Stimulated activated CD8-positive, alpha-beta memory T cell treated with anti-CD3 and anti-CD28 coated beads, Interleukin-4, amount 100 ng/mL, for 48 hours (primary cell): ENCODE measurements at places on chromosomes 3 and 15.

GRCh38 chr3:10259036-10259435 lies 10.8 kb downstream of the TATDN2 start:
- DNase-seq, result no peak

DNA sequence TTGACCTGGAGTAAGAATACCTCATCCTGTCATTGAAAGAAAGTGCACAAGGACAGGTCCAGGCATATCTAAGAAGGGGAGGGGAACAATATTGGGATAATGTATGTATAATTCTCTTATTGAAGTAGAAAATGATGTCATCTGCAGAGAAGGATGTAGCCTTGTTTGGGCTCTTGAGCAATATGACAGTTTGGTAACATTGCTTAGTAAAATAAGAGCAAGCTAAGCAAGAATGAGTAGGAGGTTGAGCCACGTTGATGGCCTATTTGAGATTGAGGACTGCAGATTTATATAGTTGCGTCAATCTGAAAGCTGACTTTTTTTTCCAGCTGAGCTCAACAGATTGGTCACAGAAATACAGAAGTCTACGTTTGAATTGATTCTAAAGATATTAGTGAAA lies 145.2 kb downstream of the FILIP1L start:
- no peak for DNase-seq

- DNase-seq, result no peak
Observed at GRCh38 chr3:88282528-88283241, 132.9 kb downstream of the C3orf38 start.

GRCh38 chr15:90642464-90643300 lies 74.5 kb upstream of the BLM start:
- DNase-seq, result no peak

- peak; percentile 72 for DNase-seq
Observed at GRCh38 chr3:75192146-75192616, 471.9 kb upstream of the FRG2C start.

DNA sequence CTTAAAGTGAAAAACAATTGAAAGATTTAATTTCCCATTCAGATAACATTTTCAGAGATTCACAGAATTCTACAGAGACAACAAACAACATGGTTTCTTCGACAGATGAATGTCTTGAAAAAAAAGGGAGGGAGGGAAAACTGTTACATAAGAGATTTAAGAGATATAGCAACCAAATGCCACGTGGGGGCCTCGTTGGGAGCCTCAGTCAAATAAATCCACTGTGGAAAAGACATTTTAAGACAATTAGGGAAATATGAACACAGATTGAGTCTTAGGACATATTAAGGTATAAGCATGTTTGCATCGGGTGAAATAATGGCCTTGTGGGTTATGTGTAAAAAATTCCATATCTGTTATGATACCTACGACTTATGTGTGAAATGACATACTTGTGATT lies 5.0 kb upstream of the PRRT3 start:
- DNase-seq, result no peak

DNA sequence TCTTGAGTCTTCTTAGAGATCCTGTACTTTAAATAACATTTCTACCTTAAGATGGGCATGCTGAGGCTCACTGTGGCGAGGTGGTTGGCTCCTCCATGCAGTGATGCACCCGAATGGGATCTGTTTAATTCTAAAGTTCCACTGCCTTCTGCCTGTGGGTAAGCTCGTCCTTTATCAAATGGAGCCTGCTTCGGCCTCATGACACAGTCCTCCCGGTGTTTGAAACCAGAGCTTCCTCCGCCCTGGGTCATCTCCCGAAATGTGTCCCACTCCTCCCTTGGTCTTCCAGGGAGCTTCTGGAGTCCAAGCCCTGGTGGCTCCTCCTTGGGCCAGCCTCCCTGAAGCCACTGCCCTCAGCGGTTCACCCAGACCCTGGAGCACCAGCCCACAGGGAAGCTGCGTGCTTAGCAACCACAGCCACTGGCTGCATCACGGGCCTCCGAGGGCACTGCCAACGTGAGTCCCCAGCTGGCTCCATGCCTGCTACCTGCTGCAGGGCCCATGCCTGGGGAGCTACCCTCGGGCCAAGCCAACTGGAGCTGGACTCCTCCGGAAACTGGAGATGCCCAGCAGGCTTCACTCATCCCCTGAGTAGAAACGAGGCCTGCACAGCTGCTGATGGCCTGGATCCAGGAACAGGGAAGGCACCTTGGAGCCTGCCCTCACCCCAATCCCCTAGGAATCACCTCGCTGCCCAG lies 3.3 kb downstream of the RHCG start:
- no peak for DNase-seq

DNA sequence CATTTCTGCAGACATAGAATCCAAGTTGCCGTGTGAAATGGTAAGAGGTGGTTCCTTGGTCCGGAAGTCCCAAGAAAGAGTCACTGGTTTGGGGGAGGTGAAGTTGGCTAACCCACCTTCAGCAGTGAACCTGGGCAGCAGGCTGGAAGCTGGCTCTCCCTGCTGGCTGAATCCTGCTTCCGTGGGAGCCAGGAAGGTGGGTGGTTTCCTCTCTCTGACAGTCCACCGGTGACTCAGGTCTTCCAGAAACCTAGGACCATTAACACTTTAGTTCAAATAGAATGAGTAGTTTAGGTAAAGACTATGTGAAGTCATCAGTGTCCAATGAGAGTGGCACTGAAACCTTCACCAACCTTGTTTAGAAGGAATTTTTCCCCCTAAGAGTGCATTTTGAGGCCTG lies 87.4 kb upstream of the CACNA2D3 start:
- DNase-seq, result no peak
